ENCODE measurements at places on chromosomes 5 and 9. TPM values are rescaled to one million over a fixed set of nuclear protein-coding genes. Genes with fewer than 3 reads are reported as not detected.

PCDHGA12 gene
- 1.2 TPM for polyA plus RNA-seq

SUSD1 gene
- 6.5 TPM for polyA plus RNA-seq

SEMA4D gene
- polyA plus RNA-seq = 3.1 TPM

CARD9 gene
- polyA plus RNA-seq = 2.2 TPM

GFI1B gene
- polyA plus RNA-seq = 0.02 TPM

FAM153A gene
- polyA plus RNA-seq = 0.21 TPM

PTGES gene
- 25.8 TPM for polyA plus RNA-seq

LCNL1 gene
- 0.10 TPM for polyA plus RNA-seq

PCDHB11 gene
- polyA plus RNA-seq = 0.45 TPM

SYNPO gene
- 66.8 TPM for polyA plus RNA-seq

MVB12B gene
- 6.2 TPM for polyA plus RNA-seq

CREBRF gene
- polyA plus RNA-seq = 10.7 TPM

All from adipose tissue (tissue), 3 donors.